ENCODE measurements at places on chromosomes 1 and 21.

DNA sequence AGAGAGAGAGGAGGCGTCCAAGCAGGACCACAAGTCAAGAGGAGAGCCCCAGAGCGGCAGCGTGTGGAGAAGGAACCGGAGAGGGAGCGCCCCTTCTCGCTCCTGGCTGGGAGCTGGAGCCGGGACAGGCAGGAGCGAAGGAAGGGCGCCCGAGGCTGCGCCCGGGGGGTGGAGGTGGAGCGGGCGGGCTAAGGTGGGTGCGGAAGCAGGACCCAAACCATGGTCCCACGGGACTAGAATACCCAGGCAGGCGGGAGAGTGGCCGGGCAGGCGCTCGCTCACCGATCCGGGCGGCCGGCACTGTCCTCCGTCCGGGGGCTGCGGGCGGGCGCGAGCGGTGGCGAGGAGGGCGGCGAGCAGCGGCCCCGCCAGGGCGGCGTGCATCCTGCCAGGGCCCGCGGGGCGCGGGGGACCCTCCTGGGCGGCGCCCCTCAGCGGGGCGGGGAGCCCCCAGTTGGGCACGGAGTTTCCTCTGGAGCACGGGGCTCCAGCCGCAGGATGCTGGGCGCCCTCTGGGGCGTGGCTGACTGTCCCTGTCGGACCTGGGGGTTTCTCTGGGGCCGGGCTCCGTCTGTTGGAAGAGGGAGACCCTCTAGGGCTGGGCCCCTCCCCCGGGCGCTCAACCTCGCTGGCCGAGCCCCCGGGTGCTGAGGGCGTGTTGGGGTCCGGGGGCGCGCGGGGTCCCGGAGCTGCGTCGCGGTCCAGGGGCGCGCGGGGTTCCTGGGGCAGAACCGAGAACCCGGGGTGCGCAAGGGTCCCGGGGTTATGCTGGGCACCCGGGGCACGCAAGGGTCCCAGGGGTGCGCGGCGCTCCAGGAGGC is 569 bp downstream of the TRABD2B start:
- DNase-seq: no peak

- DNase-seq: no peak
Measured at GRCh38 chr1:78236716-78237115, 190.9 kb downstream of the GIPC2 start.

DNA sequence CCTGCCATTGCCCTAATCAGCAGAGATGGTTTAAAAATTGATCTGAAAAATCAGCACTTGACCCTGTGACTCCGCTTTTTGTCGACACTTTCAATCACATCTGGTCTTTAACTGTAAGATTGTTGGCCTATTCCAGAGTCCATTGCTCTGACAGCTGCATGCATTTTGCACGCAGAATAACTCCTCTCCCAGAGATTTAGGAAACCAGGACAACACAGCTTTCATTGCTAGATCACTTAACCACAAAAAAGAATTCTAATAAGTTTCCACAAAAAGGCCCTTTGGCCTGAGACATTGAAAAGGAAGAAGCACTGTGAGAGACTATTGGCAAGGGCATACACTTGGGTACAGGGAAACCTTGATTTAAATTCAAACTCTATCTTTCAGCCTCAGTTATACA is 373.1 kb downstream of the TGFB2 start:
- peak; percentile 68 for DNase-seq

GRCh38 chr1:2409745-2410144 is 2.6 kb downstream of the PEX10 start:
- DNase-seq: no peak

DNA sequence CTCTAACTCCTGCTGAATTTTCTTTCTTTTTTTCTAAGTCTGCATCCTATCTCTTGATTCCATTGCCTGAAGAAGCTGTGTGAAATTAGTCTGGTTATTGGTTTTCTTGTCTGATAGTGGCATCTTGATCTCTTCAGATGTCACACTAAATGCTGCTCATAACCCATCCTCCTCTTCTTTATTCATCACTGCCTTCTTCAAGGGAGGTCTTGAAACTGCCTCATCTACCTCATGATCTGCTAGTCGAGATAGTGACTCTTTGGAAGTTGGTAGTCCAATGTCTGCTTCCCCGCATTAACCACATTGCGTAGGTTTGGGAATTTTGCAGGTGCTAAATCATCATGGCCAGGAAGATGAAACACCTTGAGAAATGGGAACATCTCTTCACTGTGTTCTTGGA is 15.7 kb downstream of the DYRK3 start:
- no peak for DNase-seq
